Activated CD4-positive, alpha-beta T cell treated with anti-CD3 and anti-CD28 coated beads for 36 hours (primary cell): ENCODE measurements at places on chromosomes 13 and 19. TPM values are rescaled to one million over a fixed set of nuclear protein-coding genes. Genes with fewer than 3 reads are reported as not detected.

The KLK5 gene
- not detected for total RNA-seq

The LENG8 gene
- 156 TPM for total RNA-seq

The KIR2DL3 gene
- not detected for total RNA-seq

The NCLN gene
- 58.2 TPM for total RNA-seq

The CEACAM7 gene
- total RNA-seq: not detected

The TRAPPC6A gene
- 18.3 TPM for total RNA-seq

The TYROBP gene
- not detected for total RNA-seq

The LSR gene
- 10.0 TPM for total RNA-seq

The TICAM1 gene
- 24.1 TPM for total RNA-seq

The CNMD gene
- not detected for total RNA-seq

The IL27RA gene
- total RNA-seq: 49.8 TPM

The SARS2 gene
- total RNA-seq: 39.4 TPM

The EPN1 gene
- 32.5 TPM for total RNA-seq

The KIR2DL4 gene
- total RNA-seq: not detected

The CAPN12 gene
- 4.4 TPM for total RNA-seq

The RASIP1 gene
- 0.67 TPM for total RNA-seq

DNA sequence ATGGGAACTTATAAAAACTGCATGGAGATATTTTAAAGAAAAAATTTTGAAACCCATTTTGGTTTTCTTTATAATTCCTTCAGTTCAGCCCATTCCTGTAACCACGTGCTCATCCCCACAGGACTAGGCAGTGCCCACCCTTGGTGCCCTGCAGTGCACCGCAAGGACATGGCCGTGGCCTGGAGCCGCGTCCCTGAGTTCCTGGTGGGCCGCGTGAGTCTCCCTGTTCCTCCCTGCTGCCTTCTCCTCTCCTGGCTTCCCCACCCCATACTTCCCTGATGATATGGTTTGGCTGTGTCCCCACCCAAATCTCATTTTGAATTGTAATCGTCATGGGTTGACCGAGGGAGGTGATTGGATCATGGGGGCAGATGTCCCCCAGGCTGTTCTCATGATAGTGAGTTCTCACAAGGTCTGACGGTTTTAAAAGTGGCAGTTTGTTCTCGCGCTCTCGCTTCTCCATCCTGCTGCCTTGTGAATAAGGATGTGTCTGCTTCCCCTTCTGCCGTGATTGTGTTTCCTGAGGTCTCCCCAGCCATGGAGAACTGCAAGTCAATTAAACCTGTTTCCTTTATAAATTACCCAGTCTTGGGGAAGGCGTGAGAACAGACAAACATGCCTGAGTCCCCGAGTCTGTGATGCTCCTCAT is 31.6 kb upstream of the TFDP1 start:
- H3K4me1 ChIP-seq: no peaks in the 10 kb centered on the region
- no peak for DNase-seq
- no peaks in the 10 kb centered on the region for H3K27me3 ChIP-seq
- H3K27ac ChIP-seq: no peak overlapping the region
- H3K4me3 ChIP-seq: no peak overlapping the region

GRCh38 chr13:90414691-90415596 is 932.5 kb upstream of the MIR17HG start:
- no peak for DNase-seq
- no peaks in the 10 kb centered on the region for H3K36me3 ChIP-seq
- no peaks in the 10 kb centered on the region for H3K27me3 ChIP-seq
- H3K27ac ChIP-seq: no peak overlapping the region
- H3K4me1 ChIP-seq: no peaks in the 10 kb centered on the region

DNA sequence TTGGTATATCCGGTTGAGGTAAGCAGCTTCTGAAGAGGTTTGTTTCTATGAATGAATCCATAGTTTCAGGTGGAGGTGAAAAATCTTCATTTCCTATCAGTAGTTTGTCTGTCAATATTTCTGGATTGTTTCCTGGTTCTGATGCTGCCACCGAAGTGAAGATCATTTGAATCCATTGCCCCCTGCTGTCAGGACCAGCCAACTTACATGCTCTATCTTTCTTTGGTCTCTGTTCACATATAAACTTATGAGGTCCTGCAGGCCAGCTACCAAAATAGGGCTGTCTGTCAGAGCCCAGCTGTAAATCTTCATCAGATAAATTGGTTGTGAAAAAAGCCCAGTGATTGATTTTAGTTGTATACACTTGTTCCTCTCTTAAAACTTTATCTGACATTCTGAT is 15.2 kb upstream of the N4BP2L1 start:
- H3K4me1 ChIP-seq: peaks cover 12% of the 10 kb centered on the region
- H3K27ac ChIP-seq: no peak overlapping the region
- no peaks in the 10 kb centered on the region for H3K36me3 ChIP-seq
- no peak overlapping the region for H3K4me3 ChIP-seq
- peak; percentile 57 for DNase-seq

GRCh38 chr13:83350569-83350968 is 531.7 kb downstream of the SLITRK1 start:
- no peaks in the 10 kb centered on the region for H3K4me1 ChIP-seq
- no peak for DNase-seq
- no peak overlapping the region for H3K4me3 ChIP-seq

- H3K4me1 ChIP-seq: peaks cover 4% of the 10 kb centered on the region
- H3K27me3 ChIP-seq: peaks cover 12% of the 10 kb centered on the region
- H3K4me3 ChIP-seq: no peak overlapping the region
Observed at GRCh38 chr13:109654341-109655205, 131.8 kb downstream of the IRS2 start.

DNA sequence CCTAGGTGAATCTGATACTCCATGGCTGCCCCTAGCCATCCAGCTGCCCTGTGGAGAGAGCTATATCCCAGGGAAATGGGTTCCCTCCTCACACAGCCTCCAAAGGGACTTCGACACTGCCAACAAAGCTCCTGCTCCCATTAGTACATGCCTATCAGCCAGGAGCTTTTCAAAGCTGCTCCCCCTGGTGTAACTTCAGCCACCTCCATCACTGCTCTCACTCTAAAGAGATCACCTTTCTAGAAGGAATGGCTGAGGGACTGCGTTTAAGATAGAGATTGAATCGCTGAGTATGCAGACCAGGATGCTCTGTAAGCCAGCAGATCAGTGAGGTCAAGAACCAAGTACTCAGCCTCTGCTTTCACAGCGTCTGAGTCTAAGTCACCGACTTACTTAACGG is 213.7 kb downstream of the NALCN start:
- peaks cover 6% of the 10 kb centered on the region for H3K27me3 ChIP-seq
- no peak overlapping the region for H3K4me3 ChIP-seq
- H3K36me3 ChIP-seq: no peaks in the 10 kb centered on the region
- no peaks in the 10 kb centered on the region for H3K4me1 ChIP-seq
- no peak for DNase-seq

- H3K27ac ChIP-seq: no peak overlapping the region
- H3K4me1 ChIP-seq: no peaks in the 10 kb centered on the region
- H3K27me3 ChIP-seq: no peaks in the 10 kb centered on the region
- no peak overlapping the region for H3K4me3 ChIP-seq
- no peak for DNase-seq
Observed at GRCh38 chr13:82224806-82225205, 1657.5 kb downstream of the SLITRK1 start.

GRCh38 chr13:112106478-112107141 is 39.7 kb downstream of the SOX1 start:
- H3K27me3 ChIP-seq: peaks cover 52% of the 10 kb centered on the region
- peaks cover 4% of the 10 kb centered on the region for H3K4me1 ChIP-seq
- no peak overlapping the region for H3K4me3 ChIP-seq
- no peak overlapping the region for H3K27ac ChIP-seq
- H3K36me3 ChIP-seq: no peaks in the 10 kb centered on the region
- DNase-seq: no peak

DNA sequence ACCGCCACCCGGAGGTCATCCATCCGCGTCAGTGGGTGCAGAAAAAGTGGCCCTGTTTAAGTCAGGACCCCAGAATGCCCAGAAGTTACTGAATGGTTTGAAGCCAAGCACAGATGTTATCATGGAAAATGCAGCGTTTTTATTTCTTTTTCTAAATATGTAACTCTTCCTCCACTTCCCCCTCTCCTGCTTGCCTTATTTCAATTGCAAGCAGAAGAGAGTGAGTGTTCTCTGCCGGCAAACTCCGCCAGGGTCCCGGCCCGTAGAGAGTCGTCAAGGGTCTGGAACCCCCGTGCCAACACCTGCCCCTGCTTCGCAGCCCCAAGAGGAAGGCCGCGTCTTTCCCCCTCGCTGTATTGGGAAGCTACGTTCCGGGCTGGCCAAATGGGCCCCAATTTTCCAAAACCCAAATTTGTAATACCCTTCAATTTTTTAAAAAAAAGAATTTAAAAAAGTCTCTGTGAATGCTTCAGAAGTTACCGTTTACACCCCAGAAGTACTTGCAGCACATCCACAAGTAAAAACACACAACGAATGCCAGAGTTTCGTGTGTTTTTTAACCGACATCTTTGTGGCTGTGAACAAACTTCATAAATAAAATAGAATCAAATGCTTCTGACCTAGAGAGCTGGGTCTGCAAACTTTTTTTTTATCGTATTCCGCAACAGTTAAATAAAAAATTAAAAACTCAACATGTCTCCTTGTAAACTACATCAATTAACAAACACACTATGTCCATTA is 712 bp upstream of the PDX1 start:
- peaks cover 24% of the 10 kb centered on the region for H3K4me1 ChIP-seq
- no peak overlapping the region for H3K4me3 ChIP-seq
- H3K36me3 ChIP-seq: no peaks in the 10 kb centered on the region
